Fibroblast of lung (primary cell): ENCODE measurements at places on chromosomes 3 and 15. TPM values are rescaled to one million over a fixed set of nuclear protein-coding genes. Genes with fewer than 3 reads are reported as not detected.

Gene CHRFAM7A
- 0.29 and 1.6 TPM in 2 replicates for polyA plus RNA-seq

Gene GOLGA8S
- 0.01 and 0.03 TPM in 2 replicates for polyA plus RNA-seq

Gene ESYT3
- polyA plus RNA-seq = 0.11 TPM in 1 of 2 replicates, not detected in the other

Gene OTOL1
- not detected in 2 replicates for polyA plus RNA-seq

Gene TSPAN3
- 308 and 472 TPM in 2 replicates for polyA plus RNA-seq

Gene DUOXA2
- not detected in 2 replicates for polyA plus RNA-seq

Gene FMN1
- 7.5 and 12.5 TPM in 2 replicates for polyA plus RNA-seq

DNA sequence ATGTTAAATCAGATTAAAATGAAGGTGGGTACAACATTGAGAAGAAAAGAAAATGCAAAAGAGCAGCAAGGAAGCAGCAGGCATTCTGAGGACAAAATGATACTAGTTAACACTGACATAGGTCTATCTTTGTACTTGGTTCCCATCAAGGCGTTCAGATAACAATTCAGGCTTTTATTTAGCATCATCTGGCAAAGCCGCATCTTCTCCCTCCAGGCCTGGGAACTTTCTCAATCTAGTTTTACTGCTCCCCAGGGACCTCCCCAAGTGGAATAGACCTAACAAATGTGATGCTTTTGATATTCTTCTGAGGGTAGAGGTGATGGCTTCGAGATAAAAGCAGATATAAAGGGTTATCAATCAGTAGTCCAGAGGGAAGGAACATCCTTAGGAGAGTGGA is 130.6 kb downstream of the C3orf38 start:
- H3K27ac ChIP-seq = no peak overlapping the region
- H3K27me3 ChIP-seq = no peaks in the 10 kb centered on the region
- DNase-seq = no peak
- no peak overlapping the region for H3K4me3 ChIP-seq
- no peaks in the 10 kb centered on the region for H3K36me3 ChIP-seq
- H3K4me1 ChIP-seq = no peaks in the 10 kb centered on the region

- no peak overlapping the region for H3K4me3 ChIP-seq
- no peaks in the 10 kb centered on the region for H3K27me3 ChIP-seq
- H3K4me1 ChIP-seq = no peaks in the 10 kb centered on the region
Observed at GRCh38 chr3:10619989-10620832, 114.8 kb upstream of the ATP2B2 start.

DNA sequence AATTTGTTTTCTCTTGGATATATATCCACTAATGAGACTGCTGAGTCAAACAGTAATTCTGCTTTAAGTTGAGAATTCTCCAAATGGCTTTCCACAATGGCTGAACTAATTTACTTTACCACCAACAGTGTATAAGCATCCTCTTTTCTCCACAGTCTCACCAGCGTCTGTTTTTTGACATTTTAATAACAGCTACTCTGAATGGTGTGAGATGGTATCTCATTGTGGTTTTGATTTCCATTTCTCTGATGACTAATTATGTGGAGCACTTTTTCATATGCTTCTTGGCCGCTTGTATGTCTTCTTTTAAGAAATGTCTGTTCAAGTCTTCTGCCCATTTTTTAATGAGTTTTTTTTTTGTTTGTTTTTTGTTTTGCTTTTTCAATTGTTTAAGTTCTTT is 206.2 kb downstream of the CTNNB1 start:
- no peaks in the 10 kb centered on the region for H3K36me3 ChIP-seq
- no peaks in the 10 kb centered on the region for H3K4me1 ChIP-seq
- H3K27ac ChIP-seq = no peak overlapping the region

GRCh38 chr15:85354461-85354860 is 25.9 kb upstream of the AKAP13 start:
- no peak overlapping the region for H3K4me3 ChIP-seq
- peaks cover 11% of the 10 kb centered on the region for H3K4me1 ChIP-seq
- peak; percentile 94 for DNase-seq
- no peaks in the 10 kb centered on the region for H3K36me3 ChIP-seq
- no peak overlapping the region for H3K27ac ChIP-seq
- no peaks in the 10 kb centered on the region for H3K27me3 ChIP-seq

GRCh38 chr3:54870423-54870822 is 57.4 kb downstream of the LRTM1 start:
- H3K4me3 ChIP-seq = no peak overlapping the region
- H3K36me3 ChIP-seq = no peaks in the 10 kb centered on the region
- peaks cover 3% of the 10 kb centered on the region for H3K4me1 ChIP-seq
- no peaks in the 10 kb centered on the region for H3K27me3 ChIP-seq
- peak; percentile 98 for DNase-seq
- peak overlapping the region; percentile 19 for H3K27ac ChIP-seq

DNA sequence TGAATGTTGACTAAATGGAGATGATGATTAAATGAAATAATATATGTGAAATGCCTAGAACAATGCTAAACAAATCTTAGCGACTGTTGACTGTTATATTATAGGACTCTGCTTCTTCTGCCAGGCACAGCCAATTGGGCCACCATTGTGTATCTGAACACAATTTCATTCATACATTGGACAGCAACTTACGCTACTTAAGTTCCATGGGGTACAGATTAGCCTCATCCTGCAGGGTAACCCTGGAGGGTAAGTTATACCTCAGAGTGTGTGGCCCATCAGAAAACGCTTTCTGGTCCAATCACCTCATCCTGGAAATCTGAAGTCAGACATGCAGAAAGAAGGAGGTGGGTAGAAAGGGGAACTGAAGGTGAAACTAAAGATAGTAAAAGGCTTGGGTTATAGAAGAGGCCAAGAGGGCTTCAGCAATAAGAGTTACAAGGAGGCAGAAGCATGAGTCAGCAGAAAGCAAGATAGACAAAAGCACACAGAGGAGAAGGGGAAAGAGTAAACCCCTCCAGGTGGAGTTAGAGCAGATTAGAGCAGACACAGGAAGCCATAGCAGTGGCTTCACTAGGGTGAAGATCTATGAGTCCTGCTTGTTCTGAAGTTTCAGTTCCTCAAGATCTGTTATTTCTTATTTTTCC is 119.3 kb upstream of the SLC24A5 start:
- no peaks in the 10 kb centered on the region for H3K4me1 ChIP-seq
- peaks cover 2% of the 10 kb centered on the region for H3K27me3 ChIP-seq
- no peaks in the 10 kb centered on the region for H3K36me3 ChIP-seq
- no peak for DNase-seq

DNA sequence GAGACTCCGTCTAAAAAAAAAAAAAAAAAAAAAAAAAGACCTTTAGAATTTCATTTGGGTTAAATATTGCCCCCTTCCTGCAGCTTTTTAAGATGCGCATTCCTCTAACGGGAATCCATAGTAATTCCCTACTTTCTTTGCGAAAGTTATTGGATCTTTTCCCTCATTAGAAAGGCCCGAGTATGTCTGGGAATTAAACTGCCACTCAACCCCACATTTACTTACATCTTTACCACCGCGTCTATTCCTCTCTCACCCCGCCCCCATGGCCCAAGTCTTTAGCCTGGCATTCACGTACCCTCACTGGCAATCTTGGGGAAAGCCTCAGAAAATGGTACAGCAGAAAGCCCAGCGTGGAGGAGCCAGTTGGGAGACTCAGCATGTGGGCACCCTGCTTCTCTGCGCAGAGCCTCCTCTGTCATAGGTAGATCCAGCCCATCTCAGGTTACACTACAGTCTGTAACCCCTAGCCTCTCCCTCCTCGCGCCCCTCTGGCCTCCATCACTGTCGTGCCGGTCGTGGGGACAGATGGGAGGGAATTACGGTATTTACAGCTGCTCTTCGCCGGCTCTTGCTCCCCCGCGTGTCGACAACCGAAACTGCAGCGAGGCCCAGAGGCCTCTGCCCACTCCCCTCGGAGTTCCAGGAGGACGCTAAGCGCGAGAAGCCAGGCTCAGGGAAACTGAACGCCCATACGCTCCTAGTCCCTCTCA is 6.4 kb upstream of the ANKDD1A start:
- peak overlapping the region; percentile 35 for H3K27ac ChIP-seq
- H3K4me1 ChIP-seq = no peaks in the 10 kb centered on the region
- no peaks in the 10 kb centered on the region for H3K36me3 ChIP-seq
- peak; percentile 68 for DNase-seq
- no peaks in the 10 kb centered on the region for H3K27me3 ChIP-seq
- peak overlapping the region; percentile 30 for H3K4me3 ChIP-seq

- H3K4me3 ChIP-seq = no peak overlapping the region
- no peaks in the 10 kb centered on the region for H3K36me3 ChIP-seq
- no peaks in the 10 kb centered on the region for H3K27me3 ChIP-seq
- DNase-seq = no peak
- no peaks in the 10 kb centered on the region for H3K4me1 ChIP-seq
Observed at GRCh38 chr3:9149566-9149965, 99.9 kb downstream of the SRGAP3 start.

- no peaks in the 10 kb centered on the region for H3K27me3 ChIP-seq
- no peak overlapping the region for H3K27ac ChIP-seq
- DNase-seq = no peak
- H3K4me1 ChIP-seq = peaks cover 4% of the 10 kb centered on the region
- no peaks in the 10 kb centered on the region for H3K36me3 ChIP-seq
- no peak overlapping the region for H3K4me3 ChIP-seq
Observed at GRCh38 chr3:185977679-185978040, 39.8 kb upstream of the TRA2B start.

- no peaks in the 10 kb centered on the region for H3K4me1 ChIP-seq
- H3K27me3 ChIP-seq = no peaks in the 10 kb centered on the region
- no peaks in the 10 kb centered on the region for H3K36me3 ChIP-seq
Observed at GRCh38 chr3:185059766-185060165, 93.1 kb downstream of the C3orf70 start.

DNA sequence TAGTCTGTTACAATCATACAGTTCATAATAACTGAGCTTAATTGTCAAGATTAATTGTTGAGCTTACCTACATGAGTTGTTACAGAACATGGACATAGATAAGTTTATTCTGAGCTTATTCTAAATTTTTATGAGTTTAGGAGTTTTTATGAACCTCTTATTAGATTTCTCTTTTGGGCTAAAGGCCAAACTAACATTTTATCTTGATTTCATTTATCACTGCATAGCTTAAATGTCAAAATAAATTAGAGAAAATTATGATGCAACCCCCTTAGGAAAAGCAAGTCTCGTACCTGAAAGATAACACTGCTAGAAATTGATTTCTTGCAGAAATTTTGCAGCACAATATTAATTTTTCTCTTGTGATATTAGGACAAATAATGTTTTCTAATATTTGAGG is 54.5 kb downstream of the CNTN6 start:
- H3K36me3 ChIP-seq = no peaks in the 10 kb centered on the region
- no peak overlapping the region for H3K27ac ChIP-seq
- no peak for DNase-seq
- no peaks in the 10 kb centered on the region for H3K27me3 ChIP-seq
- H3K4me3 ChIP-seq = no peak overlapping the region
- H3K4me1 ChIP-seq = no peaks in the 10 kb centered on the region
